ENCODE measurements at places on chromosomes 2 and 18. TPM values are rescaled to one million over a fixed set of nuclear protein-coding genes. Genes with fewer than 3 reads are reported as not detected.
A peak's percentile ranks its signal among the peaks of the same experiment; 100 is the strongest.

DNA sequence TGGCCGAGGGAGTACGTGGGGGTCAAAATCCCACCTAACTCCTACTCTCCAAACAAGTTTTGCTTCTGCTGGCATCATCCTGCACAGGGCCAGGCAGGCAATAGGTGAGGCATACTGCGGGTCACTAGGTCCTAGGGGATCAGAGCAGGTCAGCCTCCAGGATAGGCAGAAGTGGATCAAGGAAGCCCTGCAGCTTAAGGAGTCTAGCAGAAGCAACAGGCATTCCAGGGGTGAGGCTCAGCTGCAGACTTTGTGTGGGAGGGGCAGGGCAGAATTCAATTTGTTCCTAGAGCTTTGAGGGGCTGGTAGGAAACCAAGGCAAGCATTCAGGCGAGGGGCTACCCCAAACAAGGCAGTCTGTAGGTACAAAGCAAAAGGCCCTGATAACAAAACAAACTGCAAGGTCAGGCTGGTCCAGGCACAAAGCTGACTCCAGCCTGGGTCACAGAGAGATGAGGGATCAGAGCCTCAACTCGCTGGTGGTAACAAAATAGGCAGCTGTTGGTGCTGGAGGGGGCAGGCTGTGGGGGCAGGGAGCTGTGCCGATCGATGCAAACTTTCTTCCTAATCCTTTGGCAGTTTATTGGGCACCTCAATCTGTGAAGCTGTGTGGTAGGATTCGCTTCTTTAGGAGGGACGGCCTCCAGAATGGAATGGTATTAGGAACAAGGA is 101.4 kb upstream of the STPG4 start:
- H3K4me3 ChIP-seq = no peak overlapping the region
- H3K27ac ChIP-seq = no peak overlapping the region
- H3K27me3 ChIP-seq = no peaks in the 10 kb centered on the region
- no peaks in the 10 kb centered on the region for H3K36me3 ChIP-seq

DNA sequence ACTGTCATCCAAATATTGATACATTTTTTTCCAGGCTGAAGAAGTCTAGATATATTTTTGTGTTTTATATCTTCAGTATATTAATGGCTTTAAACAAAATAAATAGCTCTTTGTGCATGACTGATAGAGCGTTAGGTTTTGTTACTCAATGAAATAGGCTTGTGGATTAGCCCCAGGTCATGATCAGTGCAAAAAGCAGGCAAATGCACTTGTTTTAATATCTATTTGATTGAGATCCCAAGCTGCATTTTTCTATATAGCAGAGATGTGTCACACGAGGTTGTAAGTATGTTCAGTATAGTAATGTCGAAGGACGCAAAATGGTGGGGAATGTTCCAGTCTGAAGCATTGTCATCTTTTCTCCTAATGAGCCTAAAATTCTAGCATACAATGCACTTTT is 198.5 kb downstream of the ZNF407 start:
- H3K27ac ChIP-seq = no peak overlapping the region
- no peak overlapping the region for H3K4me3 ChIP-seq
- peaks cover 6% of the 10 kb centered on the region for H3K4me1 ChIP-seq
- no peak for DNase-seq

The PPIG gene
- 28.8 TPM for total RNA-seq

The VWA3B gene
- 0.26 TPM for total RNA-seq

- no peak overlapping the region for H3K4me3 ChIP-seq
- peak; percentile 13 for DNase-seq
- H3K27me3 ChIP-seq = no peaks in the 10 kb centered on the region
Measured at GRCh38 chr2:220320326-220320725, 692.9 kb downstream of the SLC4A3 start.

DNA sequence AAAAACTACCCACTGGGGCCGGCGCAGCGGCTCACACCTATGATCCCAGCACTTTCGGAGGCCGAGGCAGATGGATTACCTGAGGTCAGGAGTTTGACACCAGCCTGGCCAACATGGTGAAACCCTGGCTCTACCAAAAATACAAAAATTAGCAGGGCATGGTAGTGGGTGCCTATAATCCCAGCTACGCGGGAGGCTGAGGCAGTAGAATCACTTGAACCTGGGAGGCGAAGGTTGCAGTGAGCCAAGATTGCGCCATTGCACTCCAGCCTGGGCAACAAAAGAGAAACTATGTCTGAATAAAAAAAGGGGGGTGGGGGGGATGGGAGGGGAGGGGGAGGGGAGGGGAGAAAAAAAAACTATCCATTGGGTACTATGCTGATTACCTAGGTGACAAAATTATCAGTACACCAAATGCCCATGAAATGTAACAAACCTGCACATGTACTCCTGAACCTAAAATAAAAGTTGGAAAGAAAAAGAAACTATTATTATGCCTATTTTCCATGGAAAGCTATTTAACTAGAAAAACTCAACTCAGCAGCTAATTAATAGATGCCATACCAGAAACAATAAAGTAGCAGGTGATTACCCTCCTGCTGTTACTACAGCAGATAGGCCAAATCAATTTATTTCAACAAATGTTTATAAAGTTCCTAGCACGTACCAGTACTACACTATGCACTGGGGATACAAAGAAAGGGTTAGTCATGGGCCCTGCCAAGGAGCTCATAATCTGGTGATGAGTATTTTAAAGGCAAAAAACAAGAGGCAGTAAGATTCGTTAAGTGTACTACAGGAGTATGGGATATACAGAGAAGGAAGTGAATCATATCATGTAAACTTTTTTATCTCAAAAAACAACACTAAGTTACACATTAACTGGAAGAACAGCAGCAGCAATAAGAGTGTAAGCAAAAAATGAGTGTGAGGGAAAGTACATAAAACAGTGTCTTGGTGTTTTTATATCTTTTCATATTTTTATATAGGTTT is 112.8 kb upstream of the SLC39A10 start:
- no peaks in the 10 kb centered on the region for H3K36me3 ChIP-seq
- H3K4me1 ChIP-seq = no peaks in the 10 kb centered on the region
- no peaks in the 10 kb centered on the region for H3K27me3 ChIP-seq
- peak overlapping the region; percentile 5 for H3K27ac ChIP-seq
- H3K4me3 ChIP-seq = no peak overlapping the region

- DNase-seq = no peak
- no peaks in the 10 kb centered on the region for H3K4me1 ChIP-seq
- no peak overlapping the region for H3K4me3 ChIP-seq
- H3K27me3 ChIP-seq = no peaks in the 10 kb centered on the region
- H3K36me3 ChIP-seq = no peaks in the 10 kb centered on the region
Measured at GRCh38 chr2:83874066-83874465, 585.0 kb downstream of the SUCLG1 start.

The DSG4 gene
- not detected for total RNA-seq

The CNRIP1 gene
- 39.8 TPM for total RNA-seq

The ALLC gene
- not detected for total RNA-seq

GRCh38 chr2:225002039-225002655 is 40.1 kb downstream of the DOCK10 start:
- DNase-seq = peak; percentile 89
- no peak overlapping the region for H3K27ac ChIP-seq
- no peak overlapping the region for H3K4me3 ChIP-seq
- no peaks in the 10 kb centered on the region for H3K27me3 ChIP-seq
- H3K36me3 ChIP-seq = no peaks in the 10 kb centered on the region

GRCh38 chr18:46601141-46601805 is 55.7 kb downstream of the LOXHD1 start:
- no peaks in the 10 kb centered on the region for H3K27me3 ChIP-seq
- DNase-seq = no peak
- H3K4me1 ChIP-seq = no peaks in the 10 kb centered on the region
- no peak overlapping the region for H3K4me3 ChIP-seq

DNA sequence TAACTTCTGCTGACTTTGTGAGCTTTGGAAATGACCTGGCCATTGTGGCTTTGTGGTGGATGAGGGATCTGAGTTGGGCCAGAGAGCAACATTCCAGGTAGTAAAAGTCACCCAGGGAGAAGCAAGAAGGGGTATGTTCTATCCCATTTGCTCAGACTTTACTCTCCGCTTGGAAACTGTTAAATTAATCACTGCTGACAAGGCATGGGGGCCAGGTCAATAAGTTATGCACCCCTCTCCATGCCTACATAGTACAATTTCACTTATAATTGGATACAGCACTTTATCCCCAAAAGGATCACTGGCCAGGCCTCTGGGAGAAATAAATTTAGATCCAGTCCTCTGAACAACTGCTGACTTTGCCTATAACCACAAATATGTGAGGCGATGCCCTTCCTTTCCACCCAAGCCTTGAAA is 92.1 kb downstream of the RPRM start:
- H3K4me3 ChIP-seq = no peak overlapping the region
- H3K4me1 ChIP-seq = no peaks in the 10 kb centered on the region
- no peaks in the 10 kb centered on the region for H3K27me3 ChIP-seq
- no peak overlapping the region for H3K27ac ChIP-seq
- no peaks in the 10 kb centered on the region for H3K36me3 ChIP-seq
- DNase-seq = peak; percentile 87

- DNase-seq = no peak
- H3K4me1 ChIP-seq = no peaks in the 10 kb centered on the region
Measured at GRCh38 chr18:34126121-34126520, 98.6 kb downstream of the NOL4 start.

The QPCT gene
- 3.9 TPM for total RNA-seq

GRCh38 chr18:40939656-40940515 is 1015.1 kb upstream of the PIK3C3 start:
- no peaks in the 10 kb centered on the region for H3K27me3 ChIP-seq
- no peak for DNase-seq
- H3K27ac ChIP-seq = no peak overlapping the region
- no peak overlapping the region for H3K4me3 ChIP-seq
- H3K4me1 ChIP-seq = no peaks in the 10 kb centered on the region
- no peaks in the 10 kb centered on the region for H3K36me3 ChIP-seq

GRCh38 chr2:182186132-182186735 is 200.6 kb downstream of the PPP1R1C start:
- peak; percentile 16 for DNase-seq
- H3K4me3 ChIP-seq = no peak overlapping the region
- no peaks in the 10 kb centered on the region for H3K36me3 ChIP-seq
- H3K27me3 ChIP-seq = no peaks in the 10 kb centered on the region

- H3K27ac ChIP-seq = no peak overlapping the region
- DNase-seq = no peak
- no peaks in the 10 kb centered on the region for H3K4me1 ChIP-seq
- H3K27me3 ChIP-seq = no peaks in the 10 kb centered on the region
- no peaks in the 10 kb centered on the region for H3K36me3 ChIP-seq
- H3K4me3 ChIP-seq = no peak overlapping the region
Measured at GRCh38 chr2:134386310-134386709, 132.4 kb downstream of the MGAT5 start.

GRCh38 chr2:118593257-118593656 is 254.2 kb downstream of the EN1 start:
- no peak for DNase-seq
- no peak overlapping the region for H3K27ac ChIP-seq
- H3K4me1 ChIP-seq = no peaks in the 10 kb centered on the region
- no peaks in the 10 kb centered on the region for H3K27me3 ChIP-seq
- no peak overlapping the region for H3K4me3 ChIP-seq

The SERPINB10 gene
- not detected for total RNA-seq

DNA sequence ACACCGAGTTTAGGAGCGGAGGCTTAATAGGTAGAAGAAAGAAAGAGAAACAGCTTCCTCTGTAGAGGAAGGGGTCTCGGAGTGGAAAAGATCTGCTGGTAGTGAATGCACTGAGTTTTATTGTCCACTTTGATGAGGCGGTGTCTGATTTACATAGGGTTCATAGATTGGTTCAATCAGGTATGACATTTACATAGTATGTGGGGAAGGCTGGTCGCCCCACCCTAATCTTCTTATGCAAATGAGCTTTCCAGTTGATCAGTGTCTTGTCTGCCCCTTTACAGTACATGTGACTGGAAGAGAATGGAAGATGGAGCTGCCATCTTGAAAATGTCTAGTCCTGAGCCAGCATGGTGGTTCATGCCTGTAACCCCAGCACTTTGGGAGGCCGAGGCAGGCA is 19.9 kb upstream of the CNOT11 start:
- no peaks in the 10 kb centered on the region for H3K36me3 ChIP-seq
- no peak for DNase-seq
- no peak overlapping the region for H3K27ac ChIP-seq
- no peak overlapping the region for H3K4me3 ChIP-seq

DNA sequence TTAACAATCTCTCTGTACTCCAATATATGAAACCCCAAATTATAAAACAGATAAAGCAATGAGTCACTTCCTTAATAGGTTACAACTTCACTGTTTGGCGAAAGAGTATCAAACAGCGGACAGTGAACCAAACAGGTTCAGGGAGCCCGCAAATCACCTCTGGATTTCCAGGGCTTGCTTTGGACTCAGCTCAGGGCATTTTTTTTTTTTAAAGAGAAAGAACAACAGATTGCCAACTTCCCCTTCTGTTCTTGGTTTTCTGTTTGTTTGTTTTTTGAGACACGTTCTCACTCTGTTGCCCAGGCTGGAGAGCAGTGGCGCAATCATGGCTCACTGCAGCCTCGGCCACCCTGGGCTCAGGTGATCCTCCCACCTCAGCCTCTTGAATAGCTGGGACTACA is 52.7 kb downstream of the ABCB11 start:
- no peaks in the 10 kb centered on the region for H3K27me3 ChIP-seq
- H3K36me3 ChIP-seq = no peaks in the 10 kb centered on the region
- no peaks in the 10 kb centered on the region for H3K4me1 ChIP-seq
- no peak overlapping the region for H3K4me3 ChIP-seq
- peak; percentile 22 for DNase-seq
- no peak overlapping the region for H3K27ac ChIP-seq

DNA sequence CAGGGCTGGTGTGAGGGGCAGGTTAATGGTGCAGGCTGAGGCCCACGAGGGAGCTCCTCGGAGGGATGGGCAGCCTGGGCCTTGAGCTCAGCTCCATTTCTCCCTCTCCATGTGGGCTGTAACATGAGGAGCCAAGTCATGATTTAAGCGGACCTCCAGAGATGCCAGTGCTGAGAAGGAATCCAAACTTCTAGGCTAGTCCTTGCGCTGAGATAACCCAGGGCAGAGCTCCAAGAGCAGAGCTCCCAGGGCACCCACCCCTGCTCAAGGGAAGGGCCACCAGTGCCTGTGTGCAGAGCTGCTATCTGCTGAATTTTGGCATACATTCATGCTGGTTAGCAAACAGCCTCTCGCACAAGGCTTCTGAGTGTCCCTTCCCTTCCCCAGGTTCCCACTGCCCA is 95.1 kb downstream of the MRO start:
- no peaks in the 10 kb centered on the region for H3K4me1 ChIP-seq
- no peaks in the 10 kb centered on the region for H3K27me3 ChIP-seq
- H3K4me3 ChIP-seq = no peak overlapping the region
- H3K36me3 ChIP-seq = no peaks in the 10 kb centered on the region
- H3K27ac ChIP-seq = no peak overlapping the region
- no peak for DNase-seq
